Dermis blood vessel endothelial cell (primary cell): ENCODE measurements at places on chromosomes 16 and 17. TPM values are rescaled to one million over a fixed set of nuclear protein-coding genes. Genes with fewer than 3 reads are reported as not detected.

Gene CDH15
- total RNA-seq: 0.05 TPM in 1 of 2 replicates, not detected in the other

Gene PTGES3L
- 0.14 TPM in 1 of 2 replicates, not detected in the other for total RNA-seq

Gene RAPGEFL1
- total RNA-seq: 1.4 and 1.9 TPM in 2 replicates

Gene DNAI2
- not detected in 2 replicates for total RNA-seq

Gene GOT2
- 44.9 and 96.9 TPM in 2 replicates for total RNA-seq

Gene PPM1D
- total RNA-seq: 30.6 and 42.5 TPM in 2 replicates

Gene TBC1D3K
- not detected in 2 replicates for total RNA-seq

Gene ZG16
- total RNA-seq: not detected in 2 replicates

Gene EZH1
- 12.9 and 18.2 TPM in 2 replicates for total RNA-seq

Gene ALOX12
- total RNA-seq: not detected in 2 replicates

Gene TPSD1
- not detected in 2 replicates for total RNA-seq

Gene G6PC3
- 14.3 and 35.1 TPM in 2 replicates for total RNA-seq

DNA sequence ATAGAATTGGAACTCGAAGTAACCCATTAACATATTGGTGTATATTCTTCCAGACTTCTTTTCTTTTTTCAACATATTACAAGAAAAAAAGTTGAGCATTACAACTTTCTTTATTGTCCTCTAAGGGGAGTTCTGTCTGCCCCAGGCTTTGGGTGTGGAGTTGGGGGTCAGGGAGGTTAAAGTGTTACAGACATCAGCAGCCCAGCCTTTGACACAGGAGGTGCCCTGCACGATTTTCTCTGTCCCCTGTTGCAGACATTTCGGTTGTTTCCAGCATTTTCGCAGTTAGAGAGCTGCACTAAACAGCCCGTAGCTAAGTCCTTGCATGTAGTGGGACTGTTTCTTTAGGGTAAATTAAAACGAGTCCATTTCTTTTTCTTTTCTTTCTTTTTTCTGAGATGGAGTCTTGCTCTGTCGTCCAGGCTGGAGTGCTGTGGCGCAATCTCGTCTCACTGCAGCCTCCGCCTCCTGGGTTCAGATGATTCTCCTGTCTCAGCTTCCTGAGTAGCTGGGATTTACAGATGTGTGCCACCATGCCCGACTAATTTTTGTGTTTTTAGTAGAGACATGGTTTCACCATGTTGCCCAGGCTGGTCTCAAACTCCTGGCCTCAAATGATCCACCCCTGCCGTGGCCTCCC lies 13.4 kb upstream of the ADCY7 start:
- DNase-seq: no peak

GRCh38 chr17:41544491-41544892 lies 16.4 kb upstream of the KRT19 start:
- no peak for DNase-seq

GRCh38 chr16:5321930-5322329 lies 224.3 kb upstream of the EEF2KMT start:
- DNase-seq: no peak

DNA sequence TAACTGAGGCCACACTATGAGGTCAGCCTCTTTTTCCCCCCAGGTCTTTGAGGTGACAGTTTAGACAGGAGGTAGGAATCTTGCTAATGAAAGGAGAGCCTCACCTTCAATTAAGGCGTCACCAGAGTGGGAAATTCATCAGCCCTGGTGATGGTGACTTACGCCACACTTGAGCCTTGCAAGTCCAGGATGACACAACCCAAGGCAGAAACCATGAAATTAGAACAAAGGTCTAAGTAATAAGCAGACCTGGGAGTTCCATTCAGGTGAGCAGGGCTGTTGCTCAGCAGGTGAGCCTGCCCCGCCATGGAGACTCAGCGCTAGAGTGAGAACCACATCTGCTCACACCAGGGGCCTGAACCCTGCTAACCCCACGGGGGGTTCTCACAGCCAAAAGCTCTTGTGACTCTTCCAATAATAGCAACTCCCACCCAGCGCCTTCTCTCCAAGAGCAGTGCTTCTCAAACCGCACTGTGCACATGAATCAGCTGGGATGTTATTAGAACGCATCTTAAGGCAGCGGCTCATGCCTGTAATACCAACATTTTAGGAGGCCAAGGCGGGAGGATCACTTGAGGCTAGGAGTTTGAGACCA lies 28.7 kb upstream of the KIFC3 start:
- DNase-seq: no peak

DNA sequence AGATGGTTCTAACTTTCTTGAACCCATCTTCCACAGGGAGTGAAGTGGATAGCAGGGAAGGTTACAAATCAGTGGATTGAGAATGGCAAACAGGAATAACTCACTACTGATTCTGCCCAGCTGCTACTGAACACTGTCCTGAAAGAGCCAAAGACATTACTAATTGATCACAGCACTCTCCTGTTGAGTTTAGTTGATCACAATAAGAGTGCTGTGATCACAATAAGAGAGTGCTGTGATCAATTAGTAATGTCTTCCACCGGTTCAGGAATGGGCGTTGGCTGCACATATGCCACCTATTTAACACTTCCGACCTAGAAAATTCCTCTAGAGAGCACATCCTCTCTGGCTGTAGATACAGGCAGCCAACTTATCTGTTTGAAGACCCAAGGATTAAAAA lies 11.4 kb downstream of the CFAP97D1 start:
- DNase-seq: peak; percentile 44

- DNase-seq: no peak
Observed at GRCh38 chr16:19348578-19349315, 63.2 kb downstream of the CLEC19A start.

DNA sequence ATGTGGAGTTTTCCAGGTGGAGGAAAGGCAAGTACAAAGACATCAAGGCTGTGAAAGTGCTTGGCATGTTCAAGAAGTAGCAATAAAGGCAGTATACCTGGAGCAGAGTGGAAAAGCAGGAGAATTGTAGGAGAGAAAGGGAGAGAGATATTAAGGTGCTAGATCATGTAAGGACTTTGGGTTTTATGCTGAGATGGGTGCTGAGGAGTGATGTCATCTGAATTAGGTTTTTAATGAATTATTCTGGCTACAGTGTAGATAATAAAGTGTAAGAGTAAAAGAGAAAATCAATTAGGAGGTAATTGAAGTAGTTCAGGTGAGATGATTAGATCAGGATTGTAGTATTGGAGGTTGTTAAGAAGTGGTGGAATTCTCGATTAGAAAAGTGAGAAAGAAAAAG lies 34.0 kb downstream of the NFAT5 start:
- DNase-seq: no peak

GRCh38 chr17:62626719-62627218 lies 701 bp upstream of the MRC2 start:
- DNase-seq: peak; percentile 24

GRCh38 chr16:55809851-55810250 lies 23.0 kb downstream of the CES1 start:
- no peak for DNase-seq

DNA sequence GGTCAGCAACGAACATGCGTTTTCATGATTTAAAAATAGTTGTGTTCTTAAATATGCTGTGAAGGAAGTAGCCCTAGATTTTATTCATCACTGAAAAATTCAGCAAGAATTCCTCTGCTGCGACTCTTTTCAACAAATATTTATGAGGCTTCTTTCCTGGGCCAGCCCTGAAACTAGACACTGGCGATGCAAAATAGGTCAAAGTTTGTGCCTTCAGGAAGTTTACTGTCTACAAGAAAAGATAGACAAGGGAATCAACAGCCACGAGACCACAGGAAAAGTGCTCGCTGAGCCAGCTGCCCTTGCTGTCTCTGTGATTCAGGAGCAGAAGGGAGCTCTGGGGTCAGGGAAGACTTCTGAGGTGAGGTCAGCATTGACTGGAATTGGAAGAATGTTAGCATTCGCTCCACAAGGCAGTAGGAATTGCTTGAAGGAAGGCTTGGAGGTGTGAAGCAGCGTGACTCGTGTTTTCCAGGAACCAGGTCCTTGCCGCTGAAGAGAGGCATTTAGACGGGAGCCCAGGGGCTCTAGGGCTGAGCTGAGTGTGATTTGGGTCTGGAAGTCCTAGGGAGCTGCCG lies 1.9 kb upstream of the RPL26 start:
- peak; percentile 68 for DNase-seq

- no peak for DNase-seq
Observed at GRCh38 chr16:81436386-81436785, 8.2 kb upstream of the CMIP start.

GRCh38 chr16:3187798-3188674 lies at the start of gene OR1F1:
Gene OR1F1 (plus strand): TSS chr16:3188204.
- DNase-seq: peak; percentile 31

DNA sequence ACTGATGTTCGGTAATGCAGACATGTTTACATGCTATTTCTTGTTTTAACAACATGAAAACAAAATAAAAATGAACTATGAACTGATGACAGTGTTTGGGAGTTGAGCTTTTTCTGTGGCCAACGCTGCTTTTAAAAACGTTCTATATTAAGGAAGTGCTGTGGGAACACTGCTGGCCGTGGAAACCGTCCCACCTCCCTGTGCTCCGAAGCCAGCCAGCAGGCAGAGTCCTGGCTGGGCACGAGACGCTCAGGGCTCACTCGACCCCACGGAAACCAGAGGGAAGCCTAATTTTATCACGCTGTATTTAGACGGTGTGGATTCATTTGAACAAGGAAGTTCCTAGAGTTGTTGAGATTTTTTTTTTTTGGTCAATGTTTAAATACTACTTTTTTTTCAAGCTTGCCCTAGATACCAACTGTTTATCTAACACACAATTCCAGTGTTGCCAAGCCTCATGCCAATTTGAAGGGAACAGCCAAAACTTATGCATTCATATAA lies 25.8 kb downstream of the ADCY9 start:
- DNase-seq: peak; percentile 26

DNA sequence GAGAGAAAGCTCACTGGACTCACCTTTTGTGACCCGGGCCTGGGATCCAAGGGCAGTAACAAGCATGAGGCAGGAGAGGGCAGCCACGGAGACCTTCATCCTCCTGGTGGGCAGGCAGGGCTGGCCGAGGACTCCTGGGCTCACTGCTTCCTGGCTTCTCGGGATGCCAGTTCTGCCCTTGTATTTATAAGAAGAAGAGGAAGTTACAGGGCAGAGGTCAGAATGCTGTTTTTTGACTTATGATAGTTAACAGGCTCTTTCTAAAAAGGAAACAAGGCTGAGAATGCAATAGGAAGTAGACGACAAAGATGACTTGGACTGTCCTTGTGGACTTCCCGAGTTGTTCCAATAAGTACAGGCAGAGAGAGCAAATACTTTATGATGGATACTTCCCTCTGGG lies at the start of gene CCL23:
CCL23 (minus strand) TSS at position 174 of the 400 bp plus-strand sequence; CDS start at position 99, 75 bp downstream.
- peak; percentile 29 for DNase-seq

DNA sequence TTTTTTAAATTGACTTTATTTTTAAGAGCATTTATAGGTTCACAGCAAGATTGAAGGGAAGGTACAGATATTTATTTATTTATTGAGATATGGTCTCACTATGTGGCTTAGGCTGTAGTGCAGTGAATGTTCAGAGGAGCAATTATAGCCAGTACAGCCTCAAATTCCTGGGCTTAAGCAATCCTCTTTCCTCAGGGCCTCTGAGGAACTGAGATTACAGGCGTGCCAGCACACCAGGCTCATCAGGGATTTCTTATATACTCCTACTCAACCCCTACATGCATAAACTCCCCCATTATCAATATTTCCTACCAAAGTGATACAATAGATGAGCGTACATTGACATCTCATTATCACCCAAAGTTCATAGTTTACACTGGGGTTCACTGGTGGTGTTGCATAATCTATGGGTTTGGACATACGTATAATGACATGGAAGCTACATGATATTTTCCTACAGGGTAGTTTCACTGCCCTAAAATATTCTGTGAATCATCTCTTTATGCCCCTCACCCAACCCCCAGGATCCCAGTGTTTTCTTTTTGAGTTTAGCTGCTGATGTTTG lies 33.5 kb downstream of the HS3ST3B1 start:
- DNase-seq: no peak

DNA sequence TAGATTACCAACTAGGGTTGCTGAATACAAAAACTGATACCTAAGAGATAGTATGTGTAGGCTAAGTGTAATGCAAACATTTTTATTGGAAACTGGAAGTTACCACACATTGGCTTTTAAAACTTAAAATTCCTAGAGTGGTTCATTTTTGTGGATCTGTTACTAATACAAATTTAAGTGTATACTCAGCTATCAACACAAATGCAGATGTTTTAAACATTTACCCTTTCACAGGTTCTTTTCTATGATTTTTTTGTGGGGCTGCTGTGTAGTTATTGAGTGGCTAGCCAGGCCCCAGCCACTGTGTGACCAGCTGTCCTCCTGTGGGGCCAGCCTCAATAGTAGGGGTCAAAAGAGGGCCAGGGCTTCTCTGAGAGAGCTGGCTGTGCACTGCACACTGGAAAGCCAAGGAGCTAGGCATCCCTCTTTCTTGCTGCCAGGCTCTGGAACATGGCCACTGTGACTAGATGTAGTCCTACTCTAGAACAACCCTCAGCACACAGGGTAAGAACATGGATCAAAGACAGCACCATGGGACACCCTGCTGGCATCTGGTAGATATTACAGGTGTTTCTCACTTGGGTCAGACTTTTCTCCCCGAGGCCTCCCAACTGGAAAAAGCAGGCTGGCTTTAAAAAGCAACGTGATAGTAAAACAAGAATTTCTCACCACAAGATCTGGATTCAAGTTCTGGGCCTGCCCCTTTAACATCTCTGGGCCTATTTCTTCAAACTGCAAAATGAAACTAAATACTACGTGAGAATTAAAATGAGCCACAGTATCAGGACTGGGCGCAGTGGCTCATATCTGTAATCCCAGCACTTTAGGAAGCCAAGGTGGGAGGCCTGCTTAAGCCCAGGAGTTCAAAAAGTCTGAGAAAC lies 7.3 kb upstream of the VEZF1 start:
- peak; percentile 89 for DNase-seq

DNA sequence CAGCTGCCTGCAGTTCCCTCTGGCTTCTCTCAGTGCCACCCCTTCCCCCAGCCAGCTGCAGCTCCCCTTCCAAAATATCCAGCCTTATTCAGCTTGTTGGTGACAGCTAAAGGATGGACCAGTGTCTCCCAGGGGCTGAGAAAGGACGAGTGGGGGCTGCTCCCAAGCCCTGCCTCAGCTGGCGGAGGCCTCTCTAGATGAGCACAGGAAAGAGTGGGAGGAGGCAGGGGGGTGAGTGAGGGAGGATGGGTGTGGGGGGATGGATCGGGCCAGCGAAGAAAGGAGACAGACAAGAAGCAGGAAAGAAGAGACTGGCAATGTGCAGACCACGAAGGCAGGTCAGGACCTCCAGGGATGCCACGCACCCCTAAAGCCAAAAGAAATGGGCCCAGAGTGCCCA lies 17.5 kb downstream of the PIPOX start:
- no peak for DNase-seq

DNA sequence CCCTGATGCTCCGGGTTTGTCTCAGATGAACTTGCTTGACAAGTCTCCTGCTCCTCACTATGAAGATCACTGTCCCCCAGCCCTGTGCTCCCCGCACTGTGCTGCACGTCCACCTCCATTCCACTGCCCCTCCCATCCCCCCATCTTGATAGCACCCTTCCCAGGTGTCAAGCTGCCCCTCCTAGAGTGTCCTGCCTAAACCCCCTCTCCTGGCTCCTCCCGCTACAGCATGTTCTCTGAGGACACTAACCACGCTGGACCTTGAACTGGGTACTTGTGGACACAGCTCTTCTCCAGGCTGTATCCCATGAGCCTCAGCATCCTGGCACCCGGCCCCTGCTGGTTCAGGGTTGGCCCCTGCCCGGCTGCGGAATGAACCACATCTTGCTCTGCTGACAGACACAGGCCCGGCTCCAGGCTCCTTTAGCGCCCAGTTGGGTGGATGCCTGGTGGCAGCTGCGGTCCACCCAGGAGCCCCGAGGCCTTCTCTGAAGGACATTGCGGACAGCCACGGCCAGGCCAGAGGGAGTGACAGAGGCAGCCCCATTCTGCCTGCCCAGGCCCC lies 18.5 kb downstream of the DEXI start:
- no peak for DNase-seq

- no peak for DNase-seq
Observed at GRCh38 chr16:66278604-66279262, 87.8 kb upstream of the CDH5 start.

- no peak for DNase-seq
Observed at GRCh38 chr16:23206986-23207385, 24.4 kb downstream of the SCNN1G start.
